ENCODE measurements at places on chromosomes 13 and 19. TPM values are rescaled to one million over a fixed set of nuclear protein-coding genes. Genes with fewer than 3 reads are reported as not detected.

GRCh38 chr13:105436943-105437342, 1098.5 kb downstream of the EFNB2 start:
- no peak for DNase-seq

GRCh38 chr13:52845334-52845761, 3.1 kb downstream of the PCDH8 start:
- no peak for DNase-seq

GRCh38 chr19:4379383-4380253, 20.7 kb downstream of the SH3GL1 start:
- DNase-seq, result peak; percentile 87

DNA sequence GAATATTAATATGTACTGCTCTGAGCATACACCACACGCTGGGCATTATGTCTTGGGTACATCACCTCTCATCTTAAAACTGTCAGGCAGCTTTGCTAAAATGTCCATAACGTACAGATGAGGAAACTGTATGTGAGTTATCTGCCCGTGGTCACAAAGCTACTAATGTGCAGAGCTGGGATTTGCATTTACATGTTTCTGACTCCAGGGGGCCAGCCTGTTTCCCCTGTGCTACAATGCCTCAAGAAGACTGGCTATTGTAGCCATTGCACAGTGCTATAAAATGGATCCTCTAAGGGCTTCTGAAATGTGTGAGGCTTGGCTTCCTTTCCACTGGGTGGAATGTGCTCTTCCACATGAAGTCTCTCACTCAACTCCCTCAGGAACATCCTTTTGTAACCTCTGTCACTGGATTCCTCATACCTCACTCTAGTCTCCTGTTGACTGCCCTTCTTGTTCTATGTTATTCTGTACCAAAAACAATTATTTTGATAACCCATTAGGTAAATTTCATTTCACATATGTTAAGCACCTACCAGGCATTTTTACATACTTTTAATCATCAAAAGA, 95.6 kb upstream of the HTR2A start:
- DNase-seq, result no peak

TTYH1 gene
- 1.1 TPM for polyA plus RNA-seq

MADCAM1 gene
- 23.9 TPM for polyA plus RNA-seq

RNF6 gene
- 13.3 TPM for polyA plus RNA-seq

GRCh38 chr19:23823952-23824389, 65.3 kb upstream of the ZNF681 start:
- DNase-seq, result no peak

MAP4K1 gene
- polyA plus RNA-seq, result 153 TPM

DNA sequence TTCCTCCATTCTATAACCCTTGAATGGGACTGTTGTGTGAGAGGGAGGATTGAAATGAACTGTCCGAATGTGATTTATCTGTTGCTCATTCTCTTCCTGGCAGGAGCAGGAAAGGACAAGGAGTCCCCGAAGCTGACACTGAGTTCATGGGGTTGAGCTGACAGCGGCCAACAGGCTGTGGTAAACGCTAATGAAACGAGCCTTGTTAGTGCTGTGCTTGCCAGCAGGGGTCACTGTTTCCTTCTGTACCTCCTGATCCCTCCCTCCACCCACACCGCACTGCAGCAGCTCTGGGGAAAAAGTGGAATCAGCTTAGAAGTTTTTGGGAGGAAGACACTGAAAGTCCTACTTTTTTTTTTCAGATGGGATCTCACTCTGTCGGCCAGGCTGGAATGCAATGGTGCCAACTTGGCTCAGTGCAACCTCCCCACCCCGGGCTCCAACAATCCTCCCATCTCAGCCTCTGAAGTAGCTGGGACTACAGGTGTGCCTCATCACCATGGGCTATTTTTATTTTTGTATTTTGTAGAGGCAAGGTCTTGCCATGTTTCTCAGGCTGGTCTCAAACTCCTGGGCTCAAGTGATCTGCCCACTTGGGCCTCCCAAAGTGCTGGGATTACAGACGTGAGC, 6.7 kb upstream of the ZNF761 start:
- peak; percentile 83 for DNase-seq

DNA sequence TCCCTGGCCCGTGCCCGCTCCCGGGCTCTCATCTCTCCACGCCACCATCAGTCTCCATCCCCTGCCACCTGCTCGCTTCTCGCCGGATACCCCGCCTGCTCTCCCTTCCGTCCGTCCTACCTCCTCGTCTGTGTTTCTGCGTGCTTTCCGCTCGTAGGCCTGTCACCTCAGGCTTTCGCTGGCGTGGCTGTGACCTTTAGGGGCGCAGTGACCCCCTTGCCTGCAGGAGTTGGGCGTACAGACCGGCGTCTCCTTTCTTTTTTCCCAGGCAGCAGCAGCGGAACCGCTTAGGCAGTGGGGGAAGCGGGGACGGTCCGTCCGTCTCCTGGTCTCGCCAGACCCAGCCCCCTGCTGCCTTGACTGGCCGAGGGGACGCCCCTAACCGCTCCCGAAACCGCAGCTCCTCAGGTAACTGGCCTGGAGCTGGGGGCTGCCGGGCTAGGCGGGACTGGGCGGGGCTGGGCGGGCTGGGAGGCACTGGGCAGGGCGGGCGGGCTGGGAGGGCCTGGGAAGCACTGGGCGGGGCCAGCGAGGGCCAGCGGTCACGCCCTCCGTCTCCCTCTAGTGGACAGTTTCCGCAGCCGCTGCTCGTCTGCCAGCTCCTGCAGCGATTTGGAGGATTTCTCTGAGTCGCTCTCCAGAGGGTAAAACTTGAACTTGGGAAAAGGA, 6.3 kb downstream of the PGLYRP1 start:
- DNase-seq, result peak; percentile 95

GRCh38 chr13:69391756-69392155, 715.9 kb upstream of the ATXN8OS start:
- DNase-seq, result no peak

DNA sequence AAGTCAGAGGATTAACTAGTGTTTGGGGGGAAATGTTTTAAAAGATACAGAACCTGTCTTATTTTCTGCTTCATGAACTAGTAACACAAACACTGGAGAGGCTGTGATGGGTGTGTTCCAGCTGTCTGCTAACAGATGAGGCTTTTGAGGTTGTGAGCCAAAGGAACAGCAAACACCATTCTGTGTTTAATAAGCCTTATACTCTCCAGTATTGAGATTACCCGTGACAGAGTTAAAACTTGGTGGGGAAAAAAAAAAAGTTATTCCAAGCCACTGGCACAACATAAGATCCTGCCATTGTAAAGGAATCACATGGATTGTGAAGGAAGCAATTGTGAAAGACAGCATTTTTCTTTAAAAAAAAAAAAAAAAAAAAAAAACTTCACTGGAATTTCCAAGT, 48.4 kb downstream of the KCTD12 start:
- DNase-seq, result no peak

DNA sequence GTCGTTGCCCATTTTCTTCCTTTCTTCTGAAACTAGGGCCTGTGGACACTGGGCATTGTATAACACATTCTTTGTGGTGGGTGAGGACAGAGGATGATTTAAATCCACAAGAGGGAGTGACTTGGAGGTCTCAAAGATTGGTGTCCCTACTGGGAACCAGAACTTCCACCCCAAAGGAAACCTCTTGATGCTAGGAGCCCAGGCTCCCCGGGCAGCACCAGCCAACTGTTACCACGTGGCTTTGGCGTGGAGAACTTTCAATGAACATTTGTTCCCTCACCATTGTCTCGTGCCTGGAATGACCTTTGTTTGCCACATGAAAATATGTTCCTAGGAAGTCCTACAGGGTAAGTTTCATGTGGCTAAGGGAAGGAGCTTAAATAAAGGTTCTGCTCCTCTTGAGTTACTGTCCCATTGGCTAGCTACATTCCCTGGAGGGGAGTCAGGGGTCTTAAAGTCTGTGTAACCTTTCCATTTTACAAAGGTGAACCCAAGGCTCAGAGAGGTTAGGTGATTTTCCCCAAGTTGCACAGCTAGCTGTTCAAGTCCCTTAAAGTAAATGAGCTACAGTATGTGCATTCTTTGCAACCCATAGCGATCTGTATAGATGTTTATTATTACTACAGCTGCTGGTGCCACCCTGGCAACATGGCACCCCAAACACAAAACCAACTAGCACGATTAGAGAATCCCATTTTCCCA, 5.0 kb upstream of the CDX2 start:
- no peak for DNase-seq

ZNF221 gene
- polyA plus RNA-seq, result 0.09 TPM

DNA sequence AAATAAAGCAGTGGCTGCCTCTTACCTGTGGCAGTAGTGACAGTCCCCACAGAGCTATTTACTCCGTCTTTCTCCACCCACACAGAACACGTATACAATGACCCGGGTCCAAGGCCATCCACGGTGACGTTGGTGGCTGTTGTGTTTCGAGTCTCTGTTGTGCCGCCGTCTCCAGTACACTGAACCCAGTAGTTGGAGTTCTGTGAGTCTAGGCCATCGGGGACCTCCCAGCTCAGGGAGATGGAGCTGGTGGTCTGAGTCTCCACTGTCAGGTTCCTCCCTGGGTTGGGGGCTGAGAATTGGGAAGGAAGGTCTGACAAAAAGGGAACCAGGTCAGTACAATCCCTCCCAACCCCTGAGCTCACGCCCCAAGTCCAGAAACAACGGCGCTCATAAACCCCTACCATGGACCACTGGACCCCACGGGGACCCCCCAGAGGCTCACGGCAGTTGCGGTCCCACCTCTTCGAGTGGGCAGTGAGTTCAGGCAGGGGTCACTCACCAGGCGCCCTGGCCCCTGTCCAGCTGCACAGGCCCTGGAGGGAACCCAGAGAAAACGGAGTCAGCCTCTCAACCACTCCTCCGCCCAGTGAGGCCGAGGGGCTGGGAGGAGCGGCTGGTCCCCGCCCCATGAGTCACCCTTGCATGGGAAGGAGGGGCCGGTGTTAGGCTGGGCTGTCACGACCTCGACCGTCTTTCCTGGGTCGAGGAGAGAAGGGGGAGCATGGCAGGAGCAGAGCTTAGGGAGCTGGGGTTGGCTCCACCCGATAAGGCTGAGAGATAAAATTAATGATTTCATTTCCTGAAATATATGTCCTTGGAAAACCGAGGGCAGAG, 2.4 kb downstream of the PTPRH start:
- peak; percentile 89 for DNase-seq

GRCh38 chr13:105342281-105342820, 1193.1 kb downstream of the EFNB2 start:
- DNase-seq, result no peak

DNA sequence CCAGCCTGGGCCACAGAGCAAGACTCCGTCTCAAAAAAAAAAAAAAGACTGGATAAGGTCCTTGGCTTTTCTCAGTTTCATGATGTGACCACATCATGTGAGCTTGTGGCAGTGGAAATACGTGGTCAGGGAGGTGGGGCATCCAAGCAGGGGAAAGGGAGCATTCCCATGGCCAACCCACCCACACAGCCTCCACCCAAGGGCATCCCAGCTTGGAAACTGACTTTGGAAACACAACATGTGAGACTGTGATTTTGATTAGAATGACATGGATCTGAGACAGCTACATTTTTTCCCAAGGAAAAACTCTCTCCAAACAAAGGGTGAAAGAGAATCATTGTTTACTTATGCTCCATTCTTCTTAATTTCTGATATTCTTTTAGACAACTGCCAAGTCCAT, 405.0 kb upstream of the ZNF507 start:
- no peak for DNase-seq

FFAR3 gene
- 0.33 TPM for polyA plus RNA-seq

GALP gene
- polyA plus RNA-seq, result not detected

SCEL gene
- 0.04 TPM for polyA plus RNA-seq

GRCh38 chr13:111952814-111953213, 114.1 kb upstream of the SOX1 start:
- peak; percentile 34 for DNase-seq

TPT1 gene
- 9,869 TPM for polyA plus RNA-seq

FOXA3 gene
- 0.16 TPM for polyA plus RNA-seq

DNA sequence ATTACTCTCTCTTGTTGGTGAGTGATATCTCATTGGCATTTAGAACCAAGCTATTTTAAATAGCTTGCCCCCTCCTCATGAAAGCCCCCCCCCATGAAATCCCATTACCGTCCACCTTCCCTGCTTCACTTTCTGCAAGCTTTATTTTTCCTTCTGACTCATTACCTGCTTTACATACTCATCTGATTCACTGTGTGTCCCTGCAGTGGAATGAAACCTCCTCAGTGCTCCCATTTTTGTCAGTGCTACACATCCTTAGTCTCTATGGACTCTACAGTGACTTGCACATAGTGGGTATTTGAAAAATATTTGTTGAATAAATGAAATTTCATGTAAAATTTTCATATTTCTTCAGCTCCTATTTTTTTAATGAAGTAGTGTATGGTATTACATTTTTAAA, 62.3 kb downstream of the DOCK9 start:
- no peak for DNase-seq

DNA sequence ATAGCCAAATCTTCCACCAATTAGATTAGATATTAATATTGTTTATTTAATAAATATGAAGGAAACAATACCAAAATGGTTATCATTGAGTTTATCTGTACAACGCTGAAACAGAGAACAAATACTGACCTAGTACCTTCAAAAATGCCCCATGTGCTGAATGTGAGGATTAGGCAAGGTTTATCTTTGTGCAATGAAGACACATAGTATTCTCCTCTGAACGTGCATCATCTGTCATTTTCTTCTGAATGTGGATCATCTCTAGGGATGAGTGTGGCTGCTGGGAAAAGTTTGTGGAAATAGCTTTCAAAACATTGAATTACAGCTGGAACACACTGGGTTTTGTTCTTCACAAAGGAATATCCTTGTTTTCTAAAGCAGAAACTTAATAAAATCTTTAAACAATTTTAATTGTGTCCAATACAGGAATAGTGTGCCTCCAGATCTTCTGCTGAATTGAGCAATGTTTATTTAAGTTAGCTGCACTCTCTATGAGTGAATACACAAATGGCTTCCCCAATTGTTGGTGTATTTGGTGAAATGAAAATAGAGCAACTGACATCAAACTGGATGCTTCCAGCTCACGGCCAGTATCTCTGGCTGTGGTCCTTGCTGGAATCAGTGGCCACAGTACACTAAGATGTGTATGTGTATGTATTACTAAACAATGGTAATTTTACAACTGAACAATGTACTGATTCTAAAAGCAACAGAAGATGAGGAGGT, 6.7 kb downstream of the COL4A1 start:
- no peak for DNase-seq

ZNF582 gene
- polyA plus RNA-seq, result 2.7 TPM

- no peak for DNase-seq
These were observed 798.6 kb upstream of the PCDH9 start for GRCh38 chr13:68028701-68029100.

DNA sequence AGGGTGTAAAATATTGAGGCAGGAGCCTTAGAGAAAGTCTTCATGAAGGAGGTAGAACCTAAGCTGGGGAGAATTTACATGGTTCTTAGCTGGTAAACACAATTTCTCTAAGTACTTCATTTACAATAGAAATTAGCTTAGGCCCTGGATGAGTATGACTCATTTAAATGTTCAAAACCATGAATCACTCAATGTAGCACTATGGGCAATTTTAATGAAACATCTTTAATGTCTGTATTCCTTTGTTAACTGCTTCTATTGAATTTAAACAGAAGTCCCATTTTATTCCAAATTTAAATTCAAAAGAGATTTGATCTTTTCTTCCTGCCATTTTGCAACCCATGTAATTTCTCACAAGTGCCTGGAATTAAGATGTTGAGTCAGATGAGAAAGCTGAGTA, 252.1 kb downstream of the RFC3 start:
- no peak for DNase-seq

NPHS1 gene
- 0.58 TPM for polyA plus RNA-seq

LGALS7B gene
- 167 TPM for polyA plus RNA-seq

FLT1 gene
- polyA plus RNA-seq, result 1.2 TPM
